ENCODE measurements at places on chromosomes 12 and 14.

DNA sequence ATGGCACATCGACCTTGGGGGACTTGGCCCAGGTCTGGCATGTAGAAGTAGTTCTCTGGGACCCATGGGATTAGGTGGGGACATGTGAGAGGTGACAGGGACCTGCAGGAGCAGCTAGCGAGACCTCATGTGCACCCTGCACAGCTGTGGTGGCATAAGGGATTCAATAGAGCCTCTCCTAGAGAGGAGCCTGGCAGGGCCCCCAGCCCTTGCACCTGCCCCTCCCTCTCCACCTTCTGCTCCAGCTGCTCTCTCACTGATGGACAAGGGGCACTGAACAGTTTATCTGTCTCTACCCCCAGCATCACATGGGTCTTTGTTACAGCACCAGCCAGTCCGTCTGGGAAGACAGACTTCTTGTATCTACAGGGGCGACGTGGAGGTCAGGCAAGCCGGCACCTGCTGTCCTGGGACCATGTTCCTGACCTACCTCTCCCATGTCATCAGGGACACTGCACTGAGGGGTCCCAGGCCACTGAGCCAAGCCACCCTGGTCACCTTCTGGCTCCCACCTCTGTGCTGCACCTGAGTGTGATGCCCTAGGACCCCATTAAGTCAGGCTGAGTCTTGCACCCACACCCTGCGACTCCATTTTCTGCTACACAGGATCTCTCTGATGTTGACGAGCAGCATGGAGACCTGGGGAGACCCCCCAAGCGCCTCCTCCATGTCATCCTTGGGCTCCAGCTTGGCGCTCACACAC lies 32.6 kb downstream of the DDX11 start:
- no peak overlapping the region for H3K27ac ChIP-seq
- no peaks in the 10 kb centered on the region for H3K27me3 ChIP-seq
- no peak overlapping the region for H3K4me3 ChIP-seq

DNA sequence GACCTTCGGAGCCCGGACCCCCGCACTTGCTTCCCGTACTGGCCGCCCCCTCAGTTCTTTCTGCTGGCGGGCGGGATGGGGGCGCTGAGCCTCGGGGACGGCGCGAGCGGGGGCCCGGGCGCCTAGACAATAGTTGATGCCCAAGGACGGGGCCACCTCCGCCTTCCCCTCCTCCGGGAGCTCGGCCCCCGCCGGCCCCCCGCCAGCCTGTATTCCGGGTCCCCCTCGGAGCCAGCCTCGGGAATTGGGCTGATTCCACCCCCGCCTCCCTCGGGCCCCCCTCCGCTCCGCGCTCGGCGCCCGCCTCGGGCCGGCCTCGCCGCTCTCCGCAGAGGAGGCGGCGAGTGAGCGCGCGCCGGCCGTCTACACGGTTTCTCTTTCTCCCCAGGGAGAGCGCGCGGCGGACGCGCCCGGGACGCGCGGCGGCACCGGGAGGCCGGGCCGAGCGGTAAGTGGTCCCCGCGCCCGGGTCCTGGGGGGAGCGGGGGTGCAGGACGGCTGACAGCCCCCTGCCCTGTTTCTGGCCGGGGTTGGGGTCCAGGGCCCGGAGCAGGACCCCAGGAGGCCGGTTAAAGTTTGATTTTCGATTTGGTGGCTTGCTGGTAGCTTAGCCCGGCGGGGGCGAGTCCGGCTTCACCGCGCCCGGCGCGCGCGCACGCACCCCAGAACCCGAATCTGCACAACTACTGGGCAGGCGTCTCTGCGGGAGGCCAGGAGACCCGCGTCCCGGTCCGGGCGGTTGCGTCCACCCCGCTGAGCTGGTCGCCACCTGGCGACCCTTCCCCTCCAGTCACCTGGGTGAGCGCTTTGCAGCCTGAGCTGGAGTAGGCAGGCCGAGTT lies 413.7 kb downstream of the PCNX1 start:
- 0 out of 2 replicates have a peak, but pooled peaks cover 7% of the 10 kb centered on the region for H3K36me3 ChIP-seq
- H3K4me3 ChIP-seq: peak overlapping the region; percentile 78
- peak; percentile 54 for DNase-seq
- H3K4me1 ChIP-seq: peaks cover 26% of the 10 kb centered on the region

GRCh38 chr12:81365284-81365683 lies 287.4 kb downstream of the ACSS3 start:
- DNase-seq: no peak
- H3K27ac ChIP-seq: no peak overlapping the region
- no peaks in the 10 kb centered on the region for H3K36me3 ChIP-seq
- no peaks in the 10 kb centered on the region for H3K4me1 ChIP-seq
- H3K27me3 ChIP-seq: no peaks in the 10 kb centered on the region

GRCh38 chr12:105092336-105092735 lies 8.1 kb upstream of the ALDH1L2 start:
- peak overlapping the region; percentile 20 for H3K4me3 ChIP-seq
- H3K4me1 ChIP-seq: no peaks in the 10 kb centered on the region
- H3K27me3 ChIP-seq: no peaks in the 10 kb centered on the region

DNA sequence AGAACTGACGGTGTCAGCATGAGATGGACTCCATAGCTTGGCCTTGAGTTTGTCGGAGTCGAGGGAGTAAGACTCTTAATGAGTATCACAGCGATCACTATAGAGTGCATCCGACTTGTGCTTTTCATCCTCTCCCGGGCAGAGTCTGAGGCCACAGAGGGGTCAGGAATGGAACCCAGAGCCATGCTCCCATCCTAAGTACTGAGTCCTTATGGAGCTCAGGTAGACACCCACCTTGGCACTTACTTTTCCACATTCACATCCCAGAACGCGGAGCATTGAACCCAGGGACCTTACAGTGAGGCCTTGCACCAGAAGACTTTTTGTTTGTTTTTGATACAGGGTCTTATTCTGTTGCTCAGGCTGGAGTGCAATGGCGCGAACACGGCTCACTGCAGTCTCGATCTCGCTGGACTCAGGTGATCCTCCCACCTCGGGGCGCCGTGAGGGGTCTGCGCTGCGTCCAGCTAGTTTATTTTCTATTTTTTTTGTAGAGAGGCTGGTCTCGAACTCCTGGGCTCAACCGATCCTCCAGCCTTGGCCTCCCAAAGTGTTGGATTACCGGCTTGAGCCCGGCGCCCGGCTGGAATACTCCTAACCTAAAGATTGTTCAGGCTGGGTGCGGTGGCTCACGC lies 719 bp upstream of the SRSF9 start:
- DNase-seq: peak; percentile 14
- H3K27me3 ChIP-seq: no peaks in the 10 kb centered on the region
- H3K27ac ChIP-seq: peak overlapping the region; percentile 7

All from PC-3 (cell line).